ENCODE measurements at places on chromosomes 13 and 19.

- H3K36me3 ChIP-seq = no peaks in the 10 kb centered on the region
- no peaks in the 10 kb centered on the region for H3K27me3 ChIP-seq
- no peak overlapping the region for H3K27ac ChIP-seq
- no peak overlapping the region for H3K4me3 ChIP-seq
- H3K4me1 ChIP-seq = no peaks in the 10 kb centered on the region
- DNase-seq = no peak
Observed at GRCh38 chr13:103451656-103452055, 385.4 kb upstream of the SLC10A2 start.

- no peak overlapping the region for H3K27ac ChIP-seq
- H3K36me3 ChIP-seq = no peaks in the 10 kb centered on the region
- no peaks in the 10 kb centered on the region for H3K4me1 ChIP-seq
- H3K27me3 ChIP-seq = no peaks in the 10 kb centered on the region
- no peak overlapping the region for H3K4me3 ChIP-seq
Observed at GRCh38 chr19:2733930-2734588, 5.8 kb downstream of the SLC39A3 start.

DNA sequence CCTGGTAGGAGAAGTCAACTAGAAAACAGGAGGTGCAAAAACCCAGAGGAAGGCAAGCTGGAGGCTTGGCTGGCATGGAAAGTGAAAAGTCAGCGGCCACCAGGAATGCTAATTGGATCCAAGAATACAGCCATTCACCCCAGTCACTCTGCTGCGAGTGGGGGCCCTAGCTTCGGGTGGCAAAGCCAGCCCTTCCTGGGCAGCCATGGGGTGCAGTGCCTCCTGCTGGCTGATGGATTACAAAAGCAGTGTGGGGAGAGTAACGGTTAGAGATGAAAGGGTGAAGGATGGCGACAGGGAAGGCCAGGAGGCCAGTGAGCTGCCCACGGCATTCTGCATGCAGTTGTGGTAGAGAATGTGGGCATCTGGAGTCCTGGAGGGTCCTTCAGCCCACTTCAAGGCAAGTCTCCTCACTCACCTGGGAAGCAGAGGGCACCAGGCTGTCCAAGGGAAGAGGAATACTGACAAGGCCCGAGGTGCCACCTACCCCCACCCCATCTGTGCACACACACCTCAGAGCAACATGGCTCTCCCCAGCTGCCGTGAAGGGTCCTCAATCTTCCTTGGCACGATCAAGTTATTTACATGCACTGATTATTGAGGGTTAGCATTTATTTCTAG lies 20.3 kb upstream of the EPHX3 start:
- DNase-seq = no peak
- H3K4me3 ChIP-seq = no peak overlapping the region
- H3K36me3 ChIP-seq = peaks cover 38% of the 10 kb centered on the region
- H3K27me3 ChIP-seq = no peaks in the 10 kb centered on the region
- H3K27ac ChIP-seq = peak overlapping the region; percentile 62

GRCh38 chr13:98490866-98491265 lies 86.0 kb downstream of the STK24 start:
- no peak for DNase-seq
- no peaks in the 10 kb centered on the region for H3K27me3 ChIP-seq
- H3K4me3 ChIP-seq = no peak overlapping the region
- peak overlapping the region; percentile 9 for H3K27ac ChIP-seq

- peak overlapping the region; percentile 9 for H3K4me3 ChIP-seq
- peaks cover 61% of the 10 kb centered on the region for H3K36me3 ChIP-seq
- H3K27ac ChIP-seq = no peak overlapping the region
- no peaks in the 10 kb centered on the region for H3K27me3 ChIP-seq
- DNase-seq = no peak
- H3K4me1 ChIP-seq = peaks cover 60% of the 10 kb centered on the region
Observed at GRCh38 chr19:32350987-32351348, 5.6 kb downstream of the ZNF507 start.

- H3K27ac ChIP-seq = no peak overlapping the region
- peaks cover 41% of the 10 kb centered on the region for H3K27me3 ChIP-seq
- H3K36me3 ChIP-seq = no peaks in the 10 kb centered on the region
- H3K4me3 ChIP-seq = no peak overlapping the region
Observed at GRCh38 chr19:9729162-9729561, 39.4 kb downstream of the ZNF846 start.

GRCh38 chr19:8641908-8642547 lies 11.6 kb downstream of the NFILZ start:
- no peak overlapping the region for H3K27ac ChIP-seq
- no peaks in the 10 kb centered on the region for H3K36me3 ChIP-seq
- H3K4me1 ChIP-seq = no peaks in the 10 kb centered on the region
- no peak overlapping the region for H3K4me3 ChIP-seq
- no peak for DNase-seq
- H3K27me3 ChIP-seq = peaks cover 8% of the 10 kb centered on the region
